Endodermal cell (in vitro differentiated cells): ENCODE measurements at places on chromosomes 16 and 17. TPM values are rescaled to one million over a fixed set of nuclear protein-coding genes. Genes with fewer than 3 reads are reported as not detected.

DNA sequence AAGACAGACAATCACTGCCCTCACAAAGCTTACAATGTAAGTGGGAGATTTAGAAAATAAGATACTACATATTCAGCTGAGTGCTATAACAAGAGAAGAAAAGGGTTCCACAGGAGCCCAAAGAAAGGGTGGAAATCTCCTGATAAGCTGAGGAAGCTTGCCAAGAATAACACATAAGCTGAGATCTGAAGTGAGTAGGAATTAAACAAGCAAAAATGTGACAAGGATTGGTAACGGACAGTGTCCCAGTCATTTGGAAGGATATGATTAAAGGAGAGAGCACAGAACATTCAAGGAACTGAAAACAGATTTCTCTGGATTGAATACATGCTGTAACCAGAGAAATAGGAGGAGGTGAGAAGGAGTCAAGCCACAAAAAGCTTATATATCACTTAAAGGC is 13.0 kb downstream of the CDYL2 start:
- H3K4me3 ChIP-seq = no peak overlapping the region
- no peak overlapping the region for H3K27ac ChIP-seq
- no peaks in the 10 kb centered on the region for H3K4me1 ChIP-seq
- H3K27me3 ChIP-seq = no peaks in the 10 kb centered on the region
- no peak for DNase-seq

DNA sequence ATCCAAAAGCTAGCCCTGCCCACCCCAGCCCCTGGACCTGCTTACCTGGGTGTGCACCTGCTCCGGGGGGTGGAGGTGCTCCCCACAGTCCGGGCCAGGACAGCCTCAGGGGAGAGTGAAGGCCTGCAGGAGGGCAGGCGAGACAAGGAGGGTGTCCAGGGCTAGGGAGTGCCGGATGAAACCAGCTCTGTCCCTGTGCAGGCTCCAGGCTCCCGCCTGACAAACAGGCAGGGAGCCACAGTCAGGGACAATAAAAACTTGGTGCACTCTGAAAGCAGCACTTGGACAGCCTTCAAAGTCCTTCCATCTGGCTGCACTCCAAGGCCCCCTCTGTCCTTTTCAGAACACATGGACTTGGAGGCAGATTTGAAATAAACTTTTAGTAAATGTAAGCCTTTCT is 3.9 kb downstream of the PAQR4 start:
- no peaks in the 10 kb centered on the region for H3K27me3 ChIP-seq
- no peak overlapping the region for H3K4me3 ChIP-seq
- peaks cover 14% of the 10 kb centered on the region for H3K4me1 ChIP-seq
- no peak for DNase-seq

GRCh38 chr16:5036228-5037156 is 2.8 kb upstream of the NAGPA start:
- H3K36me3 ChIP-seq = no peaks in the 10 kb centered on the region
- H3K4me3 ChIP-seq = no peak overlapping the region
- no peak overlapping the region for H3K27ac ChIP-seq
- peaks cover 12% of the 10 kb centered on the region for H3K27me3 ChIP-seq
- peaks cover 10% of the 10 kb centered on the region for H3K4me1 ChIP-seq
- peak; percentile 81 for DNase-seq

DNA sequence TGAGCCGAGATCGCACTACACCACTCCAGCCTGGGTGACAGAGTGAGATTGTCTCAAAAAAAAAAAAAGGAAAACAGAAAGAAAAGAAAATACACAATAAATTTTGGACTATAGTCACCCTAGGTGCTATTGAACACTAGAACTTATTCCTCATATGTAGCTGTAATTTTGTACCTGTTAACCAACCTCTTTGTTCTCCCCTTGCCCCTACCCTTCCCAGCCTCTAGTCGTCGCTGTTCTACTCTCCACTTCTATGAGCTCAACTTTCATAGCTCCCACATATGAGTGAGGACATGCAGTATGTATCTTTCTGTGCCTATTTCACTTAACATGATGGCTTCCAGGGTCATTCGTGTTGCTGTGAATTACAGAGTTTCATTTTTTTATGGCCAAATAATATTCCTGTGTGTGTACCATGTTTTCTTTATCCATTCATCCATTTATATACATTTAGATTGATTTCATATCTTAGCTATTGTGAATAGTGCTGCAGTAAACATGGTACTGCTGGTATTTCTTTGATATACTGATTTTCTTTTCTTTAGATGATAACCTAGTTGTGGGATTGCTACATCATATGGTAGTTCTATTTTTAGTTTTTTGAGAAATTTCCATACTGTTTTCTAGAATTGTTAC is 28.3 kb downstream of the VPS35L start:
- H3K27me3 ChIP-seq = no peaks in the 10 kb centered on the region
- H3K36me3 ChIP-seq = peaks cover 55% of the 10 kb centered on the region
- DNase-seq = peak; percentile 54
- no peak overlapping the region for H3K27ac ChIP-seq

DNA sequence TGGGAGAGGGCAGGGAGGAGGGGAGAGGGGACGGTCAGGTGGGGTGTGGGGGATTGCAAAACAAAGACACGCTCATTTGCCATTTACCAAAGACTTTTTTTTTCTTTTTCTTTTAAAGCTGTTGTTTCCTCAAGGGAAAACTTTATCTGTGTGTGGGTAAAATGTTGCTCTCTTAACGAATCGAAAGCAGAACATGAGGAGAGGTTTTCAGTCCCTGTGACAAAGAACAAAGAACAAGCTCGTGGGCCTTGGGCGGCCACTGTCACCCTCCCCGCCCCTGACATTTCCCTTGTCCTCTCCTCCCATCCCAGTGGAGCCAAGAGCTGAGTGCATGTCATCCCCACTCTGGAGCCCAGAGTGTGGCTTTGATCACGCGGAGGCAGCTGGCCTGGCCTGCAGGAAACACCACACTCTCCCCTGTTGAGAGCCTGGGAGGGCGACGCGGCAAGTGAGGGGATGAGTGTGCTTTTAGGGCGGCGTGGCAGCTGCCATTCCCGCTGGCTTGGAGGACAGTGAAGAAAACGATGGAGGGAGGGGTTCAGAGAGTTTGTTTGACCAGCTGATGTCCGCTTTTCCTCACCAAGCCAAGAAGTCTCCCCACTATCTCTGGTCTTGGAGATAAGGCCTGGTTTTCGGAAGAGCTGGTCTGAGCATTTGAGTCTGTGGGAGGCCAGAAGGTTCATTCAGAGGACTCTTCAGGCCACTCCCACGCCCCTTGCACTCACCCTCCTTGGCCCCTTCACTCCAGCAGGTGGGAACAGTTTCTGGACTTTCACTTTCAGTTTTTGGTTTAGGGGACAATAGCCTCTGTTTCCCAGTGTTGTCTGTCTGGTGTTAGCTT is 11.4 kb downstream of the CCR7 start:
- peak; percentile 52 for DNase-seq
- no peak overlapping the region for H3K27ac ChIP-seq
- no peak overlapping the region for H3K4me3 ChIP-seq
- H3K36me3 ChIP-seq = no peaks in the 10 kb centered on the region

- no peaks in the 10 kb centered on the region for H3K36me3 ChIP-seq
- H3K4me3 ChIP-seq = no peak overlapping the region
- no peak overlapping the region for H3K27ac ChIP-seq
- no peaks in the 10 kb centered on the region for H3K4me1 ChIP-seq
- DNase-seq = no peak
- H3K27me3 ChIP-seq = peaks cover 6% of the 10 kb centered on the region
These were observed 65.1 kb upstream of the TNRC6C start for GRCh38 chr17:77893144-77894044.

DNA sequence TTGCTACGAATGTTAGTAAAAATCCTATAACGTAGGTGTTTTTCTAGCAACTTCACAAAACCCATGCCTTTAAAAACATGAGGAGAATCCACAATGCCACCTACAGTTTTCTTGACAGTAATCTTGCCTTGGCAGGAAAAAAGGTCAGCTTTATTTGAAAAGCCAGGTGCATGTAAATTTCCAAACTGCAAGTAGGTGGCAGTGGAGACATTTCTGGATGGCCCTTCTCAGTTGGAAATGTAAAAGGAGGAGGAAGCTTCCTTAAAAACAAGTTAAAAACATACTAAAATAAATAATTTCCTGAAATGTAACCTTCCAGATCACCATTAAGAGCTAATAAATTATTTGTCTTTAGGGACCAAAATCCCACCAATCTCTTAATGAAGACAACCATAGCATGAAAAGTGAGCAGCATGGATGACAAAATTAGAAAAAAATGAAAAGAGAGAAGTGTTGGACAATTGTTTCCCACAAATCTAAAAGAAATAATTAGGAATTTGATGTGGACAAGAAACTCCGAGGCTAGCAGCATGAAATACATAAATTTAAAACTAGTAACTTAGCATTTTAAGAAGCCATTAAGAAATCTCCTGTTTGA is 152.2 kb downstream of the SNX11 start:
- no peak overlapping the region for H3K4me3 ChIP-seq
- no peaks in the 10 kb centered on the region for H3K36me3 ChIP-seq
- DNase-seq = peak; percentile 71
- peaks cover 8% of the 10 kb centered on the region for H3K4me1 ChIP-seq
- H3K27me3 ChIP-seq = no peaks in the 10 kb centered on the region

DNA sequence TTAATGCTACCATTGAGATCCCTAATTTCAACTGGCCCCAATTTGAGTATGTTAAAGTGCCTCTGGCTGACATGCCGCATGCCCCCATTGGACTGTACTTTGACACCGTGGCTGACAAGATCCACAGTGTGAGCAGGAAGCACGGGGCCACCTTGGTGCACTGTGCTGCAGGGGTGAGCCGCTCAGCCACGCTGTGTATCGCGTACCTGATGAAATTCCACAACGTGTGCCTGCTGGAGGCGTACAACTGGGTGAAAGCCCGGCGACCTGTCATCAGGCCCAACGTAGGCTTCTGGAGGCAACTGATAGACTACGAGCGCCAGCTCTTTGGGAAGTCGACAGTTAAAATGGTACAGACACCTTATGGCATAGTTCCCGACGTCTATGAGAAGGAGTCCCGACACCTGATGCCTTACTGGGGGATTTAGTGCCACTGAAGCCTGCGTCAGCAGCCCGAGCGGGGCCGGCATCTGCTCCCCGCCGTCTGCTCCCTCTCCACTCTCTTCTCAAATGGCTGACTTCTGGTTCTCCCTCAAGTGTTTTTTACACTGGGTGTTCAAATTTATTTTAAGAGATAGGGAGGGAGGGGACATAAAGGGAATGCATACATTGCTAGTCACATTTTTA is 22.9 kb downstream of the DUSP14 start:
- H3K4me1 ChIP-seq = peaks cover 14% of the 10 kb centered on the region
- peak; percentile 53 for DNase-seq
- H3K36me3 ChIP-seq = peaks cover 52% of the 10 kb centered on the region
- no peak overlapping the region for H3K27ac ChIP-seq
- no peaks in the 10 kb centered on the region for H3K27me3 ChIP-seq
- H3K4me3 ChIP-seq = no peak overlapping the region

- peak; percentile 96 for DNase-seq
- no peaks in the 10 kb centered on the region for H3K4me1 ChIP-seq
- H3K4me3 ChIP-seq = no peak overlapping the region
- H3K27me3 ChIP-seq = no peaks in the 10 kb centered on the region
- H3K27ac ChIP-seq = no peak overlapping the region
These were observed 40.5 kb upstream of the ATP2A3 start for GRCh38 chr17:4004517-4005295.

- DNase-seq = no peak
- no peak overlapping the region for H3K27ac ChIP-seq
These were observed 9.2 kb downstream of the SCGB1C2 start for GRCh38 chr17:146546-146945.

DNA sequence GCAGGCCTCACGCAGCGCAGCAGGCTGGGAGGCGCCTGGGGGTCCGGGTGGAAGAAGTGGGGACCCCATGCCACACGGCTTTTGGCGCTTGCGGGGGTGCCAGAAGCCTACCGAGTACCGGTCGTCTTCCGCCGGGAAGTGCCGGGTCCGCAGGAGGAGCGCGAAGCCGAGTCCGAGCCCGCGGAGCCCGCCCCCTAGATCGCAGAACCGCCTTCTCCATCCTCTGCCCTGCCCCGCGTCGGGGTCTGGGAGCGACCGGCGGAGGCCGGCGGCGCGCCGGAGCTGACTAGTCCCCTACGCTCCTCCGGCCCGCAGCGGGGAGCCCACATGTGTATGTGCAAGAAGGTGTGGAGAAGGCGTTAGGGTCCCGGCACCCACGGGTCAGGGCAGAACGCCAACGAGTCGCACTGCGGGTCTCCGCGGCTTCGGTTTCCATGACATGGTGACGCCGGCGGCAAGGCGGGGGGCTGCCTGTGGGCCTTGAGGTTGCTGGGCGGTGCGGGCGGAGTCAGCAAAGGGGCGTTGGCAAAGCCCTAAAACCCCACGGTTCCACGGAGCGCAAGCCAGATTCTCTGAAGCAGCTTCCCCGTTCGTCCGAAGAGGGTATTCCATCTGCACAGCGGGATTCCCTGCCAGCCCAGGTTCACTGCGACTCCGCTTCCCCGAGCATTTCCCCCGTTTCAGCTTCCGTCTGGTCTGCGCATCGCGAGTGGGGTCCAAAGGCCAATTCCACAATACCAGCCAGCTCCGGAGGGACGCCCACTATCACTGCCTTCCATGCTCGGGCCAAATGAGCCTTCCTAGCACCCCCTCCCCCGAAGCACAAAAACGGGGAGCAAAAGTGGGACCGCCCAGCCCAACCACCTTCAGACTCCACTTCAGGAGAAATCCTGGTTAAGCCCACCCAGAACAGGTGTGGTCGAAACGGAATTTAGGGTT is 2.3 kb upstream of the LHX1 start:
- H3K27ac ChIP-seq = no peak overlapping the region
- peaks cover 50% of the 10 kb centered on the region for H3K36me3 ChIP-seq
- peaks cover 81% of the 10 kb centered on the region for H3K27me3 ChIP-seq
- peak overlapping the region; percentile 99 for H3K4me3 ChIP-seq
- DNase-seq = peak; percentile 93

- no peaks in the 10 kb centered on the region for H3K4me1 ChIP-seq
- peaks cover 39% of the 10 kb centered on the region for H3K36me3 ChIP-seq
- DNase-seq = no peak
- H3K4me3 ChIP-seq = no peak overlapping the region
These were observed 164.5 kb downstream of the NTN1 start for GRCh38 chr17:9185688-9186284.

- no peak for DNase-seq
- H3K27ac ChIP-seq = no peak overlapping the region
- H3K4me1 ChIP-seq = no peaks in the 10 kb centered on the region
- no peak overlapping the region for H3K4me3 ChIP-seq
- H3K36me3 ChIP-seq = no peaks in the 10 kb centered on the region
These were observed 60.2 kb downstream of the HAPSTR1 start for GRCh38 chr16:9151597-9151996.

DNA sequence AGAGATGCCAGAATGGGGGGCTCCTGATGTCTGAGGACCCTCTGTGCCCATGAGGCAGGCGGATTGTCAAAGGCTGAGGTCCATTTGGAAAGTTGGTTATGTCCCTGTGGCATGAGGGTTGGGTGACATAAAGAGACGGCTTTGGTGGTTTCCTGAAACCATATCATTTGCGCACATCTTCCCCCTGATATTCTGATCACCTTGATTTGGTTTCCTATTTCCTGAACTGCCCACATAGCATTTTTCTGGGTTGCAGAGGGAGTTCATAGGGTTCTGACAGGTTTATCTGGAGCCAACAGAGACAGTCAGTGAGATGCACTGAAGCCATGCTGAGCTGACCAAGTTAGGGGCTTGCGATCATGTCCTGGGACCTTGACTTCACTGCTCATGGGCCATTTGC is 15.7 kb upstream of the RNF222 start:
- H3K4me3 ChIP-seq = no peak overlapping the region
- no peaks in the 10 kb centered on the region for H3K36me3 ChIP-seq
- H3K4me1 ChIP-seq = no peaks in the 10 kb centered on the region
- no peak for DNase-seq
- H3K27ac ChIP-seq = no peak overlapping the region

The GOSR1 gene
- 52.1 to 59.1 TPM (median 57.3 TPM) in 3 replicates for total RNA-seq

The ABCA9 gene
- total RNA-seq = not detected in 2 replicates

The WDR81 gene
- 16.1 and 17.9 TPM in 2 replicates for total RNA-seq

The ITGAX gene
- 0.12 to 0.17 TPM in 2 of 3 replicates, not detected in the other for total RNA-seq

The NPIPB9 gene
- total RNA-seq = 1.2 and 3.3 TPM in 2 replicates

The KRTAP3-1 gene
- not detected in 3 replicates for total RNA-seq
